Kasumi-1 (cell line): ENCODE measurements at places on chromosomes 12 and 14.

GRCh38 chr12:104182144-104182543, 33.4 kb upstream of the TXNRD1 start:
- DNase-seq: no peak

DNA sequence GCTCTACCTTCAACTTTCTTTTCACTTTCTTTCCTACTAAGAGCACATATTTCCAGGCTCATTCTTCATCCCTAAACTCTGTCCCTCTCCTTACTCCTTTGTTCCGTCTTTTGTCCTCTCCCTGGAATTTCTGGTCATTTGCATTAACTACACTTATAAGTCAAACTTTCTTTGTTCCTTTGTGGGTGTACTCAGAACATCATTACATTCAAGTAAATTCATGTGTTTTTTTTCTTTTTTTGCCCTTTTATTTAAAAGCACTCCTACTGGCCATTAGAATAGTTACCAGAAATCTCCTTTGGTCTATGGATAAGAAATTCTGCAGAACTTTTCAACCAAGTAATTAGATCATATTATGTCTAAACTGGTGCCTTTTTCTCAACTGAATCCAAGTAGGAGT, 802.6 kb downstream of the DIO2 start:
- no peak for DNase-seq

GRCh38 chr12:99752740-99753139, 105.2 kb downstream of the GARIN6 start:
- DNase-seq: no peak

- DNase-seq: no peak
These were observed 185.8 kb downstream of the SLC15A4 start for GRCh38 chr12:128637642-128638606.
